Thoracic aorta (tissue), 2 donors: ENCODE measurements at places on chromosomes 1 and 21. TPM values are rescaled to one million over a fixed set of nuclear protein-coding genes. Genes with fewer than 3 reads are reported as not detected.

DNA sequence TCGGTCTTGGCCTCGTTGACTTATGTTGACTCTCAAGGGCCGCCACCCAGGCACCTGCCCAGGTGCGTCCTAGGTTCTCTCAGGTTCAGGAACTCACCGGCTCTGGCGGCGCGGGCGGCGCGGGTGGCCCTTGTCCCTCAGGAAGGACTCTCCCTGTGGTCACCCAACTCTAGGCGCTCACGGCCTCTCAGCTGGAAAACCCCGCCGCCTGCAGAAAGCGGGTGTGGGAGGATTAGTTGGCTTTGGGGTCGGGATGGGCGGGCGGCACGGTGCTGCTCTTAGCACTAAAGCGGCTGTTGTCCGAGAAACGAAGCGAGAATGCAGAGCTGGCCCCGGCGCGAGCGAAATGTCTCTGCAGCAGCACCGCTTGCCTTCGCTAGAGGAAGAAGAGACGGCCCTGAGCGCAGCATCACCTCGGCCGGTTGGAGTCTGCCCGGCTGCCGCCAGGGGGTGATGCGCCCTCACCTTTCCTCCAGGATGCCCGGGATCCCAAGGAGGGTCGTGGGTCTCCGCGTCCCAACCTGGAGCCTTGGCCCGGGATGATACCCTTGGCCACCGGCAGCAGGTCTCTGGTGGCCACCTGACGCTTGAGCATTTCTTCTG, 8.1 kb upstream of the TADA1 start:
- DNase-seq, result no peak

- DNase-seq, result no peak
Measured at GRCh38 chr21:22585558-22585957, 1587.3 kb downstream of the NCAM2 start.

GRCh38 chr1:40657046-40657445, 8.4 kb downstream of the RIMS3 start:
- no peak for DNase-seq

- DNase-seq, result no peak
Measured at GRCh38 chr1:162028726-162029125, 5.1 kb upstream of the OLFML2B start.

DNA sequence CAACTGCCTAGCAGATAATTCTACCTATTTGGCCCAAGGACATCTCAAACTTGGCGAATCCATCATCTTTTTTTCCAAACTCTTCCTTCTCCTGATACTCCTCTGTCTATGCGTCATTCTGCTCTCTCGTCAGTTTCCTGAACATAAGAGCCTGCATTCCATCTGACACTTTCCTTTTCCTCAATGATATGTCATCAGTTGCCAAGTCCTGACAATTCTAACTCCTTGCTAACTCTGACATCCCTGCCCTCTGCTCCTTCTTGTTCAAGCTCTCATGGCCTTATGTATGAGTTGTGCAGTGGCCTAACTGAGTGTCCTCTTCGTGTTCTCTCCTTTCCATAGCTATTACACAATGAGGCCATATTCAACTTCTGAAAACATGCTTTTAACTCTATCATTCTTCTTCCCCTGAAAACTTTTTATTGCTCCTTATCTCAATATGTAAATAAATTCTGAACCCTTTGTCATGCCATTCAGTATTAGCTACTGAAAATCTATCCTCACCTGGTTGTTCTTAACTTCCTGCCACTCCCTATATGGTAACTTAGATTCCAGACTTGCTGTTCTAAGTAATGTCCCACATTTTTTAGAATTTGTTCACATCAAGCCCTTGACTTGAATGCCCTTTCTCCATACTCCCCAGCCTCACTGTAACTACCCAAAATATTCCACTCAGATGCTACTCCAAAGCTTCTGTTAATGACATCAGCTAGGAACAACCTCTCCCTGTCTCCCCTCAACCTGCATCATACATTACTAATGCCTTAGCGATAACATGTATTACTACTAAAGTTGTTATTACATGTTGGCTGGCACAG, 11.5 kb downstream of the PALMD start:
- DNase-seq, result no peak

GRCh38 chr1:225388372-225388771, 39.5 kb downstream of the LBR start:
- no peak for DNase-seq

- no peak for DNase-seq
Measured at GRCh38 chr21:19198801-19199200, 795.2 kb upstream of the TMPRSS15 start.

The TTC4 gene
- 12.7 TPM for total RNA-seq
